ENCODE measurements at places on chromosomes 7 and 10. TPM values are rescaled to one million over a fixed set of nuclear protein-coding genes. Genes with fewer than 3 reads are reported as not detected.

GPR146 gene
- total RNA-seq = 6.5 TPM

CHAT gene
- not detected for total RNA-seq

COL1A2 gene
- 7,749 TPM for total RNA-seq

AKR1D1 gene
- total RNA-seq = not detected

GNAI1 gene
- total RNA-seq = 37.2 TPM

CLEC2L gene
- not detected for total RNA-seq

IDI2 gene
- not detected for total RNA-seq

DENND2A gene
- 2.9 TPM for total RNA-seq

CFTR gene
- total RNA-seq = not detected

ACSL5 gene
- 8.1 TPM for total RNA-seq

PVRIG gene
- total RNA-seq = not detected

CALHM2 gene
- total RNA-seq = 87.0 TPM

NEBL gene
- 3.2 TPM for total RNA-seq

ZNF853 gene
- total RNA-seq = 1.1 TPM

MMP21 gene
- not detected for total RNA-seq

GRID2IP gene
- not detected for total RNA-seq

TUBAL3 gene
- total RNA-seq = not detected

SFTPD gene
- total RNA-seq = 0.36 TPM

COPS6 gene
- total RNA-seq = 57.2 TPM

NPFFR1 gene
- not detected for total RNA-seq

ZNF25 gene
- 8.1 TPM for total RNA-seq

ENKUR gene
- total RNA-seq = not detected

SPOCK2 gene
- total RNA-seq = 0.16 TPM

DNA2 gene
- 7.1 TPM for total RNA-seq

PROSER2 gene
- 9.1 TPM for total RNA-seq

TMED4 gene
- 119 TPM for total RNA-seq

LIPM gene
- not detected for total RNA-seq

SUGCT gene
- total RNA-seq = 2.9 TPM

AUTS2 gene
- 3.2 TPM for total RNA-seq

DNAH11 gene
- under 0.01 TPM for total RNA-seq

SRGN gene
- total RNA-seq = 715 TPM

CYP3A4 gene
- not detected for total RNA-seq

ZNF438 gene
- total RNA-seq = 6.3 TPM

AGR3 gene
- not detected for total RNA-seq

FRG2B gene
- not detected for total RNA-seq
